ENCODE measurements at places on chromosomes 1 and 21.
A peak's percentile ranks its signal among the peaks of the same experiment; 100 is the strongest.

DNA sequence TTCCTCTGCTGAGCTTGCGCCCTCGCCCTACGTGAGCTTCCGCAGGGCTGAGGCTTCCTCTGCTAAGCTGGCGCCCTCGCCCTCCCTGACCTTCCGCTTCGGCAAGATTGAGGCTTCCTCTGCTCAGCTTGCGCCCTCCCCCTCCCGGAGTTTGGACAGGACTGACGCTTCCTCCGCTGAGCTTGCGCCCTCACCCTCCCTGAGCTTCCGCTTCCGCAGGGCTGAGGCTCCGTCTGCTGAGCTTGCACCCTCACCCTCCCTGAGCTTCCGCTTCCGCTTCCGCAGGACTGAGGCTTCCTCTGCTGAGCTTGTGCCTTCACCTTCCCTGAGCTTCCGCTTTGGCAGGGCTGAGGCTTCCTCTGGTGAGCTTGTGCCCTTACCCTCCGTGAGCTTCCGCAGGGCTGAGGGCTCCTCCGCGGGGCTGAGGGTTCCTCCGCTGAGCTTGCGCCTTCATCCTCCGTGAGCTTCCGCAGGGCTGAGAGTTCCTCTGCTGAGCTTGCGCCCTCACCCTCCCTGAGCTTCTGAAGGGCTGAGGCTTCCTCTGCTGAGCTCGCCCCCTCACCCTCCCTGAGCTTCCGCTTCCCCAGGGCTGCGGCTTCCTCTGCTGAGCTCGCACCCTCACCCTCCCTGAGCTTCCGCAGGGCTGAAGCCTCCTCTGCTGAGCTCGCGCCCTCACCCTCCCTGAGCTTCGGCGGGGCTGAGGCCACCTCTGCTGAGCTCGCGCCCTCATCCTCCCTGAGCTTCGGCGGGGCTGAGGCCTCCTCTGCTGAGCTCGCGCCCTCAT is 753.6 kb upstream of the TPTE start:
- H3K27ac ChIP-seq = no peak overlapping the region
- peaks cover 10% of the 10 kb centered on the region for H3K27me3 ChIP-seq
- no peaks in the 10 kb centered on the region for H3K36me3 ChIP-seq
- H3K4me1 ChIP-seq = no peaks in the 10 kb centered on the region

DNA sequence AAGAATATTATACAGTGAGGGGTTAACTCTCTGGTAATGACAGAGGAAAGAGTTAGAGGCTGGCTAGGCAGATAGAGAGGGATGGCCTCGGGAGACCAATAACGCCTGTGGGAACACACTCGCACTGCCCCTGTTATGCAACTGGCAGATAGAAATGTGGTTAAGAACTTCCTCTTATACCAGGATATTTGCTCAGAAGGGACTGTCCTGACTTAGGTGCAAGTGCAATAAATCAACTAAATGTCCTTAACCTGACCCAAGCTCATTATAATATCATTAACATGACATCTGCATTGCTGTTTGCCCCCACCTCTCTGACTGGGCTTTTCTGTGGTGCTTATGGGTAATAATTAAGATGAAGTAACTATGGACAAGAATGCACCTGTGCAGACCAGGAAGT is 1518.0 kb downstream of the NCAM2 start:
- no peaks in the 10 kb centered on the region for H3K36me3 ChIP-seq
- no peak overlapping the region for H3K27ac ChIP-seq
- no peak for DNase-seq
- no peaks in the 10 kb centered on the region for H3K27me3 ChIP-seq

GRCh38 chr1:232184561-232185530 is 445.1 kb downstream of the SIPA1L2 start:
- no peaks in the 10 kb centered on the region for H3K27me3 ChIP-seq
- no peak overlapping the region for H3K27ac ChIP-seq
- H3K4me3 ChIP-seq = no peak overlapping the region
- H3K36me3 ChIP-seq = no peaks in the 10 kb centered on the region
- DNase-seq = no peak
- no peaks in the 10 kb centered on the region for H3K4me1 ChIP-seq

DNA sequence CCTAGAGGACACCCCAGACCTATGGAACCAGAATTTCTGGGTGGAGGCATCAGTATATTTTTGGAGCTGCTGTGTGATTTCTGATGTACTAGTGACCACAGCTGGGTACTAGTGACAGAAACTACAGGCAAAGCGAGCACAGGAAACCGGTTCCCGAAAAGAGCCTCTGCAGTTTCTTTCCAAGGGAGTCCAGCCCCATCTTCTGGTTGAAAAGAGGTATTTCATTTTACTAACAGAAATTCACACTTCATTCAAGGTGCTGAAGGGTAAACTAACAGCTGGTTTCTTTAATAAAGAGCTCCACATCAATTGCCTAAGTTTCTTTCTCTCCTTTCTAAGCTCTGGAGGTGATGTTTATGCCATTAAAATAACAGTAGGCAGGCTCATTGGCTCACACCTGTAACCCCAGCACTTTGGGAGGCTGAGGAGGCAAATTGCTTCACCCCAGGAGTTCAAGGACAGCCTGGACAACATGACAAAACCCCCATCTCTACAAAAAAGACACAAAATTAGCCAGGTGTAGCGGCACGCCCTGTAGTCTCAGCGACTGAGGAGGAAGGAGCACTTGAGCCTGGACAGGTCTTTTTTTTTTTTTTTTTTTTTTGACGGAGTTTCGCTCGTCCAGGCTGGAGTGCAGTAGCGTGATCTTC is 22.0 kb downstream of the THAP3 start:
- H3K4me3 ChIP-seq = no peak overlapping the region
- H3K27ac ChIP-seq = no peak overlapping the region
- no peaks in the 10 kb centered on the region for H3K27me3 ChIP-seq
- DNase-seq = no peak
- no peaks in the 10 kb centered on the region for H3K4me1 ChIP-seq

GRCh38 chr1:20445956-20446355 is 40.1 kb downstream of the CAMK2N1 start:
- H3K36me3 ChIP-seq = no peaks in the 10 kb centered on the region
- no peak overlapping the region for H3K4me3 ChIP-seq
- no peaks in the 10 kb centered on the region for H3K27me3 ChIP-seq
- no peak for DNase-seq
- H3K4me1 ChIP-seq = no peaks in the 10 kb centered on the region

DNA sequence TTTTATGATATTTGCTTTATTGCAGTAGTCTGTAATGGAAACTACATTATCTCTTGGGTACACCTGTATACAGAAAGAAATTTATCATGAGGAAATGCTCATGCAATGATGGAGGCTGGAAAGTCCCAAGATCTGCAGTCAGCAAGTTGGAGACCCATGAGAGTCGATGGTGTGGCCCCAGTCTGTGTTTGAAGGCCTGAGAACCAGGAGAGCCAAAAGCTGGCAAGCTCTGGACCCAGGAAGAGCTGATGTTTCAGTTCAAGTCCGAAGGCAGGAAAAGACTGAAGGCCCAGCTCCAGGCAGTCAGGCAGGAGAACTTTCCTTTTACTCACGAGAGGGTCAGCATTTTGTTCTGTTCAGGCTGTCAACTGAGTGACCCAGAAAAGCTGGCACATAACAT is 42.2 kb downstream of the B3GALT5 start:
- DNase-seq = no peak
- H3K4me3 ChIP-seq = no peak overlapping the region
- H3K4me1 ChIP-seq = no peaks in the 10 kb centered on the region
- no peaks in the 10 kb centered on the region for H3K27me3 ChIP-seq
- H3K27ac ChIP-seq = no peak overlapping the region
- no peaks in the 10 kb centered on the region for H3K36me3 ChIP-seq

DNA sequence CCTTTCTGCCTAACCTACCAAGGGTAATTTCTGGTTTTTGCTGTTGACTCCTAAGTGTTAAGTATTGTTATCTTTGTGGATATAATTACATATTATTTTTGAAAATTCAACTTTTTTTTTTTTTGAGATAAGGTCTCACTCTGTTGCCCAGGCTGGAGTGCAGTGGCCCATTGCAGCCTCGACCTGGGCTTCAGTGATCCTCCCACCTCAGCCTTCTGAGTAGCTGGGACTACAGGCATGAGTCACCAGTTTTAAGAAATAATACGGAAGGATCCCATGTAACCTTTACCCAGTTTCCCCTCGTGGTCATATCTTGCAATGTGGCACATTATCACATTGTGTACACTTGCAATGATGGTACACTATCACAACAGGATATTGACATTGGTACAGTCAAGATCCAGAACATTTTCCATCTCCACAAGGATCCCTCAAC is 3.1 kb downstream of the CHD1L start:
- H3K36me3 ChIP-seq = no peaks in the 10 kb centered on the region
- H3K27ac ChIP-seq = no peak overlapping the region
- peaks cover 26% of the 10 kb centered on the region for H3K4me1 ChIP-seq
- H3K4me3 ChIP-seq = no peak overlapping the region

DNA sequence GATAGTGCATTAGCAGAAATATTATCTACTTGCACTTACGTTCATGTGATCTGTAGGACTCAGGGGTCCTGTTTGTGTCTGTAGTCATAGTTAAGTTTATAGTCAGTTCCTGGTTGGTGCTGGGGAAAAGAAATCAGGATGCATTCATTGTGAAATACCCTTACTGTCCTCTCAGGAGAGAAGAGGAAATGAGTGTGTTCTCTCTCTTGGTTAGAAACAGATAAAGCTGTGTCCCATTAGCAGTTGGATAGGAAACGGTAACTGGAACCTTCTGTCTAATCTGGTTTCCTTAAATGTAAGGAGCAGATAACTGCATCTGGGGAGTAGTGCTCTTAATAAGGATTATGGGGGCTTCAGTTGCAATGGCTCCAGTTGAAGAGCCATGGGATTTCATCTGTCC is 8.9 kb downstream of the SDCCAG8 start:
- DNase-seq = no peak
- H3K36me3 ChIP-seq = no peaks in the 10 kb centered on the region
- no peaks in the 10 kb centered on the region for H3K4me1 ChIP-seq
- H3K27ac ChIP-seq = peak overlapping the region; percentile 14
- H3K27me3 ChIP-seq = no peaks in the 10 kb centered on the region

DNA sequence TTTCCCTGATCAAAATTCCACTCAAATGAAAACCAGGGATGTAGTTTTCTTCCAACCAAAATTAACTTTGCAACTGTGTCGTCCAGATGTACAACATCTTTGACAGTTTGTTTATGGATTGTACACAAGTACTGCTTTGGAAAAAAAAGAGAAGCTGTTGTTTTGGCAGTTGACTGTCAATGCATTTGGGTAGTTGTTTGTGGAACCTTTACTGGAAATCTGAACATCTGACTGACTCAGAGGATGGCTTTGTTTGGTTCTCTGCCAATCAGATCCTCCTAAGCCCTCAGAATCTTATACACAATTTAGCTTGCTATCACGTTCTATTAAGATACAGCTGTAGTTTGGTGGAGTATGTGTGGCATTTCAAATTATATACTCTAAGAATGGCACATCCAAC is 195.0 kb downstream of the KCNK2 start:
- no peaks in the 10 kb centered on the region for H3K27me3 ChIP-seq
- DNase-seq = no peak
- no peak overlapping the region for H3K27ac ChIP-seq
- no peak overlapping the region for H3K4me3 ChIP-seq

GRCh38 chr1:83756984-83757717 is 241.8 kb downstream of the TTLL7 start:
- H3K4me1 ChIP-seq = no peaks in the 10 kb centered on the region
- H3K36me3 ChIP-seq = no peaks in the 10 kb centered on the region
- H3K4me3 ChIP-seq = no peak overlapping the region
- peak overlapping the region; percentile 71 for H3K27ac ChIP-seq

DNA sequence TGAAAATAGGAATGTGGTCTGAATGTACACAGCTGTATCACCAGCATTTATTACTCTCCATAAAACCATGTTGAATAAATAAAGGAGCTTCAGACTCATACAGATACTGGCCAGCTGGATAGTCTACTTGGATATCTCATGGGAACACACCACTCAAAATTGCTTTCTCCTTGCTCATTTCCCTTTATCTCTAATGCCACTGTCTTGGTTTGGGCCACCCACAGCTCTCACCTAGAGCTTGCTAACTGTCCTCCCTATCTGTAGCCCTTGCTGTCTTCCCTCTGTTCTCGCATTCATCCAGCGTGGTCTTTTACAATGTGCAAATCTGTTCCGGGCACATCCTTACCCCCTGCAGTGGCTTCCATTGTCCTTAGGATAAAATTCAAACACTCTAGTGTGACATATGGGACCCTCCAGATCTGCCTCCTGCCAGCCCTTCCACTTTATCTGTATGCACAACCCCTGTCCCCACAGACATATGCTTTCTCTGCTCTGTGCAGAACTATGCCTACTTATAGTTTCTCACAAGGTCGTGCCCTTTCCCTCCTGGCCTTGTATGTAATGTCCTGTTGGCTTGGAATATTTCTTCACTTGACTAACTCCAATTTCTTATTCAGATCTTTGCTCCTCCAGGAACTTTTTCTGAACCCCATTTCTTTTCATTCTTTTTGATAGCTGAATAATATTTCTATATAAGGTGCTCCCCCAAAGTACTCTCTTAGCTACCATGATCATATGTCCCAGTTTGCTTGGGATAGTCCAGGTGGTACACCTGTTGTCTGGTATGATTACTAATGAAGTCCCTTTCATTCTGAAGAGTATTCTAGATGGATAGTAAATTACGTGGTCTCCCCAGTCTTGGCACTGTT is 2.9 kb downstream of the FLVCR1 start:
- no peaks in the 10 kb centered on the region for H3K36me3 ChIP-seq
- no peak overlapping the region for H3K27ac ChIP-seq
- peaks cover 7% of the 10 kb centered on the region for H3K4me1 ChIP-seq
- no peak for DNase-seq
- H3K27me3 ChIP-seq = no peaks in the 10 kb centered on the region
- no peak overlapping the region for H3K4me3 ChIP-seq

DNA sequence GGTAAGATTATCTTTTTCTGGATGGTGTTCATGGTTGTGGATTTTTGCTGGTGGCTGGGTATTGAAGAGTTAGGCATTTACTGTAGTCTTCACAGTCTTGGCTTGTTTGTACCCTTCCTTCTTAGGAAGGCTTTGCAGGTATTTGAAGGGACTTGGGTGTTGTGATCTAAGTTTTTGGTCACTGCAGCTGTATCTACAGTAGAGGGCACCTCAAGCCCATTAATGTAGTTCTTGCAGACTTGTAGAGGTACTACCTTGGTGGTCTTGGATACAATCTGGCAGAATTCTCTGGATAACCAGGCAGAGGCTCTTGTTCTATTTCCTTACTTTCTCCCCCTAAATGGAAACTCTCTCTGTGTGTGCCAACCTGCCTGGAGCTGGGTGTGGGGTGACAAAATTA is 155.8 kb upstream of the BRINP3 start:
- H3K4me1 ChIP-seq = no peaks in the 10 kb centered on the region
- no peak for DNase-seq
- H3K4me3 ChIP-seq = no peak overlapping the region
- no peaks in the 10 kb centered on the region for H3K36me3 ChIP-seq
- H3K27me3 ChIP-seq = no peaks in the 10 kb centered on the region
- H3K27ac ChIP-seq = no peak overlapping the region

GRCh38 chr1:53878492-53879105 is 11.0 kb downstream of the YIPF1 start:
- H3K4me3 ChIP-seq = no peak overlapping the region
- no peak overlapping the region for H3K27ac ChIP-seq
- H3K36me3 ChIP-seq = peaks cover 30% of the 10 kb centered on the region

Measured in right lobe of liver (tissue), 6 donors.